NAMALWA (cell line): ENCODE measurements at places on chromosomes 12 and 14.

GRCh38 chr12:31931796-31932715, 27.2 kb upstream of the RESF1 start:
- no peak for DNase-seq

DNA sequence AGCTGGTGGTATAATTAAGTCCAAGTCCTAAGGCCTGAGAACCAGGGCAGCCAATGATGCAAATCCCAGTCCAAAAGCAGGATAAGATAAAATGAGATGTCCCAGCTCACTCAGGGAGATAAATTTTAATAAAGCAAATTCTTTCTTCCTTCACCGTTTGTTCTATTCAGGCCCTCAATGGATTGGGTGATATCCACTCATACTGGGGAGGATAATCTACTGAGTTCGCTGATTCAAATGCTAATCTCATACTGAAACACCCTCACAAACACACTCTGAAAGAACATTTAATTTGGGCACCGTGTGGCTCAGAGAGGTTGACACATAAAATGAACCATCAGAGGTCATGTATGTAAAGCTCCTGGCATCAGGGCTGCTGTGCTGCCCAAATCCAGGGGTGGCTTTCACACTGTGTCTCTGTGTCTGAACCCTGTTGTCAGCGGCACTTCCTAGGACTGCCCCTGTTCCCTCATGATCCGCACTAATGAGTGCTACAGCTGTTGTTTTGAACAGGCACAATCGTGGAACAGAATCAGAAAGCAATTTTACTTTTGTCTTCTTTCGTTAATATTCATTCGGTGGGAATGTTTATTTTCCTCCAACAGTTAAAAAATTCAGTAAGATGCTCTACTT, 428.5 kb upstream of the FBXO33 start:
- no peak for DNase-seq

GRCh38 chr14:67516676-67517075, 16.4 kb upstream of the PLEKHH1 start:
- DNase-seq = no peak

DNA sequence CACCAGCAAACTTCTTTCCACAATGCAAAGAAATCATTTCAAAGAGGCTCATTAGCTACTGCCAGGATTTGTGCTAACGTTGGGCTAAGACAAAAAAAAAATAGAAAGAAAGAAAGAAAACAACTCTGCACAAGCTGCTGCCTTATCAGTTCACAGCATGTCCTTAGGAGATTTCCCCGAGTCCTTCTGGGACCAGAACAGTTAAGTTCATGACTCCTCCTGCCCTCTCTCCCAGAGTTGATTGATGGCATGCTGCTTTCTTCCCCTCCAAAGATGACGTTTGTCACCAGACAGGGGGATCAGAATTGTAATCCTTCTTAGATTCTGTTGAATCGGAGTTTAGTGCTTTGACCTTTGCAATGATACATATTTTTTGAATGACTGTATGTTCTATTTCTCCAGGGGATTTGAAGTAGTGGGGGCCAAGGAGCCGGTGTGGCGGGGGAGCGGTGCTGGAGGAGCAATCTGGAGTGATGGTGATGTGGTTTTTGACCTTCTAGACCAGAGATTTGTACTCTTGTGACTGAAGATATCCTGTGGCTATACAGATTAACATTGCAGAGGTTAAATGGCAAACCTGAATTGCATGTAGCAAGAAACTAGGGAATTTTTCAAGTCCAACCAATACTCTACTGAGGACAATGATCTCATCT, 409.2 kb upstream of the TMPO start:
- DNase-seq = no peak

- DNase-seq = peak; percentile 83
Observed at GRCh38 chr14:23929822-23930294, 23.7 kb upstream of the DHRS4 start.

DNA sequence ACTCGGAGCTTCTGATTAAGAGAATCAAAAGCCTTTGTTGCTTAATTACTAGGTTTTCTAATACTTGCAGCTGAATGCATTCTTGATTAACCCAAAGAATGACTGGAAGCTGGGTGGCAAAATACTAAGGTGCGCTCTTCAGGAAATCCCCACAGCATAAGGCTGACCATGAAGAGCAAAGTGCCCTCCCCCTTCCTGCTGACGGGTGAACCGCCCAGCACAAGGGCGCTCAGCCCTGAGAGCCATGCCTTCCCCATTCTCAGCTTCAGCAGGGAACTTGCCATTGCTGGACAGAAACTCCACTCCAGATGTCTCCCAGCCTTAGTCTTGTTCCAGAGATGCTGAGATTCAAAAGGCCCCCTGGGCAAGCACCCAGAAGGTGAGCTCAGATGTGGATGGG, 27.2 kb upstream of the FBRSL1 start:
- no peak for DNase-seq

DNA sequence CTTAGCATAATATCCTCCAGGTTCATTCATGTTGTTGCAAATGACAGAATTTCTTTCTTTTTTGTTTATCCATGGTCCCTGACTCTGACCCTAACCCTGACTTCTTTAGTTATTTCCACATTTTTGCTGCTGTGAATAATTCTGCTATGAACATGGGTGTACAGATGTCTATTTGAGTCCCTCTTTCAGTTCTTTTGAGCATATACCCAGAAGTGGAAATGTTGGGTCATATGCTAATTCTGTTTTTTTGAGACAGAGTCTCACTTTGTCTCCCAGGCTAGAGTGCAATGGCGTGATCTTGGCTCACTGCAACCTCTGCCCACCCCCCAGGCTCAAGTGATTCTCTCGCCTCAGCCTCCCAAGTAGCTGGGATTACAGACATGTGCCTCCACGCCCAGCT, 33.1 kb downstream of the KNTC1 start:
- no peak for DNase-seq

GRCh38 chr12:73731658-73732057, 806.0 kb upstream of the ATXN7L3B start:
- DNase-seq = no peak

DNA sequence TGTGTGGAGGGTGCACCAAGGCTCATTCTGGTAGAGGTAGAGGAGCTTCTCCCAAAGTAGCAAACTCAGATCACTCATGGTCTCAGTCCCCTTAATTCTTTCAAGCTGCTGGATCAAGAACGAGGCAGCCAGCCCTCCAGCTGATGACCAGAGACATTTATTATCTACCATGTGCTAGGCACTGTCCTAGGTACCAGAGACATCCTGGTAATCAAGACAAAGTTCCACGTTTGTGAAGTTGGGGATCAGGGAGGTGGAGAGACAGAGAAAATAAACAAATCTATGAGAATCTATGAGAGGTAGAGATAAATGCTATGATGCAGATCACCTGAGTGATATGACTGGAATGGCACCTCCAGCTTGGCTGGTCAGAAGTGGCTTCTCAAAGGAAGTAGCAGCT, 130.2 kb downstream of the CRADD start:
- no peak for DNase-seq

- DNase-seq = no peak
Observed at GRCh38 chr14:32202491-32202997, 525 bp downstream of the RNU6-8 start.

GRCh38 chr14:60323199-60323896, 74.3 kb downstream of the PPM1A start:
- DNase-seq = no peak
